ENCODE measurements at places on chromosomes 3 and 15.

GRCh38 chr3:140225996-140226395 lies 291.0 kb downstream of the CLSTN2 start:
- DNase-seq, result no peak

DNA sequence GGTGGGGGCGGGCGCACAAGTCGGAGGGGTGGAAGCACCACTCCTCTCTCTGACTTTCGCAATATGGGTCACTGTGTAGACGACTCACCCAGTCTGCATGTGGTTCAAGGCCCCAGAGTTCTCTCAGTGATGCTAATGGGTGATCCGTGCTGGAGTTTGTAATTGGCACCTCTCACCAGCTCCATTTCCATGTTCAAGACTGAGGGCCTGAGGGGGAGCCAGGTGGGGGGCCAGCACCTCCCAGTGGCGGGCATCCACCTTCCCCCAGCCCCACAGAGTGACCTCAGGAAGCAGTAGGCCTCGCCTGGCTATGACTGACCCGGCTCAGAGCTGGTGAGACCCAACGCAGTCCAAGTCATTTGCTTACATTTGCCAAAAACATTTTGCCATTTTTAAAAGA lies 230.0 kb upstream of the ST8SIA2 start:
- DNase-seq, result no peak

DNA sequence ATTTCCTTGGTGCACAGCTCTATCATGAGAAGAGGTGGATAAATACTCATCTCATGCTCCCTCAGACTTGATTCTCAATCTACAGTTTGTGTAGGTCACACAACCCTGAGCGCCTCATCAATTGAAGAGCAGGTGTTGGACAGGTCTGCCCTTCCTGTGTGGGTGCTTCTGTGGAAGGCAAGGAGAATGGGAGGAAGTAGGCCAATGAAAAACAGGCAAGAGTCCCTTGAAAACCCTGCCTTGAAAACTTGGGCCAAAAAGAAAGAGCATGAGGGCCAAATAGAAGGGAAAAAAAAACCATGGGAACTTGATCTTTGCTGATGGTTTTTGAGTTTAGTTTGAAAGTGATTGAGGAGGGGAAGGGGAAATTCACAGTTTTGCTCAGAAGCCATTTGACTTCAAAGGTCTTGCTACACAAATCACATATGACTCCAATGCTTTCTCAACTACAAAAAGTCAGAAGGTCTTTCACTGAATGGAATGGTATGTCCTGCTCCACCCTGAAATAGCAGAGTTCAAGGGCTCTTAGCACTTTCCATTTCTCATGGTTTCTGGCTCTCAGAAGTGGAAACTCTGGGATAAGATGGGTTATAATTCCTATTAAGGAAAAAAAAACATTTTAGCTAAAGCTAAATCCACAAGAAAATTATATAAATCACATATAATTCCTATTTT lies 37.2 kb upstream of the TM4SF1 start:
- peak; percentile 41 for DNase-seq

- no peak for DNase-seq
These were observed 550.0 kb upstream of the ALCAM start for GRCh38 chr3:104816716-104817115.

DNA sequence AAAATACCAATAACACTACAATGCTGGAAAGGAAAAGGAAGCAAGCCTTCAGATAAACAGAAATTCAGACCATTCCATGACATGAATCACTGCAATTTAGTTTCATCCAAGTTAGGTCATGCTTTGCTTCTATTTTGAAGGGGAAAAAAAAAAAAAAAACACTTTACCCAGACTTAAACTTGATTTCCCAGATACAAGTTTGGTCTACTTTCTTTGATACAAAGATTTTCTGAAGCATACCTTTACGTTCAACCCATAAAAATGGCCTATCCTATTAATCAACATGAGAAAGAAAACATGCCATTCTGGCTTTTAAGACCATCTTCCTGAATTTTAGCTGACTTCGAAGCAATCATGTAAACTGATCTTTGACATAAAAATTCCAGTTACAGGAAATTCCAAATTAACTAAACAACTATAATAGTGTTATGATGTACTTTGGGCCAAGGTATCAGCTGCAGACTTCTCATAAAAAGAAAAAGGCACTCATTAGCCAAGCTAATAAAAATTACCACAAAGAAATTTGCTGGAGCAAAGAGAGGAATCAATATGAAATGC lies 12.6 kb downstream of the OSBPL10 start:
- peak; percentile 83 for DNase-seq

GRCh38 chr15:50751394-50751793 lies 14.1 kb downstream of the SPPL2A start:
- DNase-seq, result no peak

GRCh38 chr15:63332367-63333124 lies 49.1 kb downstream of the CA12 start:
- peak; percentile 93 for DNase-seq

DNA sequence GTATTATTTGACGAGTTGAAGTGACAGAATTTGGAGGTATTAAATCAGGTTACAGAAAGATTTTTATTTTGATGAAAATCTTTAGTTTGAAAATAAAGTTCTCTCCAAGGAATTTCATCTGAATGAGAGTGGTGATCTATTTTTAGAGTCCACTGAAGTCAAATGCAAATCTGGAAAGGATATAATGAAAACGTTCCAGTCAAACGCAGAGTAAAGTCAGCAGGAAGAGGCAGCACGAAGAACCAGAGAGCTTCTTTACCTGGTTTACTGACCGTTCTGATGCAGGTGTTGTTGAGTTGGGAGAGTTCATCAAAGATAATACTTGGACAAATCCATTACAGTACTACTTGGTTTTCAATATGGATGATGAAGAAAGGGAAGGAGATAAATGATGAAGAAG lies 8.7 kb downstream of the P2RY14 start:
- DNase-seq, result no peak

GRCh38 chr15:47486040-47486439 lies 231.3 kb upstream of the SEMA6D start:
- no peak for DNase-seq

DNA sequence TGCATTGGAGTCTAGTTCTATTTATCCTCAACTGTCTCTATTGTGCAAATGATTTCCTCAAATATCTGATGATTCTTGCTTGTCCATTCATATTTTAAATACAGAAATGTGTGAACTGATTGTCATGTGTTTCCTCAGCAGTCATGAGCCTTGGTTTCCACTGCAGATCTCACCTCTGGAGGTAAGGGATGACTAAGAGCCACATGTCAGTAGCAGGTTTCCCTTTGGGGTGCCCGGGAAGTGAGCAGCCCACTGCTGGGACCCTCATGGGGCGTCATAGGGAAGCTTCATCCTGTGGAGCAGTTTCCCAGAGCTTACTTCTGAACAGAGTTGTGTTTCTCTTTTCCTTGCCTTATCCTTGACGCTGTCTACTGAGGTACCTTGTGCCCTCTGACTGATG lies 149.2 kb upstream of the TOPAZ1 start:
- DNase-seq, result no peak

GRCh38 chr3:127676456-127676855 lies 3.7 kb downstream of the ABTB1 start:
- DNase-seq, result no peak

- no peak for DNase-seq
These were observed 50.7 kb downstream of the STARD5 start for GRCh38 chr15:81273200-81273599.

DNA sequence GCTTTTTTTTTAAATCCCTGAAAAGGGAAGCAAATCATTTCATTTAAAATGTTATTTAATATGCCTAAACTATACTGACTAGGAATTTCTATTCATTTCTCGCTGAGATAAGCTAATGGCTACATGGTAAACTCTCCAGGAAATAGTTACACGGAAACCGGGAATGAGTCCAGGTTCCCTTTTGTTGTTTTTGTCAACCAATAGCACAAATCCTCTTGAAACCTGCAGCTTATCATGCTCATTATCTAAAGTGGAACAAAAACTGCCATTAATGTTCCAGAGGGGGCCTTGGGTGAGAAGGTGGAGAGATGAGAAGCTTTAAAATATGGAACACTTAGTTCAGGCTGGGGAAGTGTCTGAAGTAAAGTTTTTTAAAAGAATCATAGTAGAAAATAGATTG lies 113.5 kb upstream of the ALCAM start:
- no peak for DNase-seq

- DNase-seq, result no peak
These were observed 509.9 kb downstream of the VGLL3 start for GRCh38 chr3:86481031-86481430.

DNA sequence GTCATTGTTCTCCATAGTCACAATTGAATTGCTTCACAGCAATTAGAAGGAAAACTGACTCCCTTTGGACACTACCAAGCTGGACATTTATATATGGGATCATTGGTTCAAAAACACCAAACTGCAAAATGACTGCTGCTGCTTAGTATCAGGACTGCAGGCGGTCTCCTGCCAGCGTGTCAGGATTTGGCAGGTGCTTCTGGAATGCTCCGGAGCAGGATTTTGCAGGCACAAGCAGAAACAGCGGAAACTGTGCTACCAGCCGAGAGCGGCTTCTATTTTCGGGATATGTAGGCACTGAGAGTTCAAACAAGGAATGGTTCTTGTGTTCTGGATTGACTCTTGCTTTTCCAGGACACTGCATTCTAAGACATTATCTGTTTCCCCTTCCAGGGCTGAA lies 95.5 kb downstream of the SSR3 start:
- no peak for DNase-seq

DNA sequence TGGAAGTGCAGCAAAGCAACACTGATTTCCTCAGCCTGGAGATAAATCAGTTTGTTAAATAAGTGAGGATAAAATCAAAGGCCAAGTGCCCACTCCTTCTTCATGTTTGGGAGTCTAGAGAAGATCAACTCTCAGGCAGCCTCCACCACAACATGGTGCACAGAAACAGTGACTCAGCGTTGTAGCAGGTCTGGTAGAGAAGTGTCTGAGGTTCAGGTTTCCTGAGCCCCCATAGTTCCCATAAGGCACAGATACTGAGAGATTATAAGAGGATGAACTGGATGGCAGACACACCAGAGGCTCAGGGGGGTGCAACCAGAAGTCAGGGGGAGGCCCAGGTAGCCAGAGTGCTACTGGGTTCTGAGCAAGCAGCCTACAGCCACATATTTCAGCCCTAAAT lies 166.7 kb downstream of the FRMD5 start:
- peak; percentile 54 for DNase-seq

DNA sequence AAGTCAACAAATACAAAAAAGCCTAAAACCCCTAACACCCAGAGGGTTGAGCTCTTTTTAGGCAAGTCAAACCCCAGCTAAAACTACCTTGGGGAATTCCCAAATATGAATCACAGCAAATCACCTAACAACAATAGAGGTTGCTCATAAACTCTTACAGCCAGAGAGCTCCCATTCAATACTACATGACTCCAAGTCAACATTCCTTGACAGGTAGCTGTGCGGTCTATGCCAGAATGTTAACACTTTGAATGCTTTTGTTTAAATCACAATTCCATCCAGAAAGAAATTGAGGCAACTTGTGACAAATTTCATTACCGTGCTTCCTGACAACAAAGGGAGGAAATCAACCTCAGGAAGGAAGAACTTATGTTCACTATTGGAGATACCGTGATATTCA lies 7.5 kb upstream of the UACA start:
- DNase-seq, result no peak

GRCh38 chr3:188947401-188948280 lies 224.1 kb upstream of the TPRG1 start:
- peak; percentile 99 for DNase-seq

DNA sequence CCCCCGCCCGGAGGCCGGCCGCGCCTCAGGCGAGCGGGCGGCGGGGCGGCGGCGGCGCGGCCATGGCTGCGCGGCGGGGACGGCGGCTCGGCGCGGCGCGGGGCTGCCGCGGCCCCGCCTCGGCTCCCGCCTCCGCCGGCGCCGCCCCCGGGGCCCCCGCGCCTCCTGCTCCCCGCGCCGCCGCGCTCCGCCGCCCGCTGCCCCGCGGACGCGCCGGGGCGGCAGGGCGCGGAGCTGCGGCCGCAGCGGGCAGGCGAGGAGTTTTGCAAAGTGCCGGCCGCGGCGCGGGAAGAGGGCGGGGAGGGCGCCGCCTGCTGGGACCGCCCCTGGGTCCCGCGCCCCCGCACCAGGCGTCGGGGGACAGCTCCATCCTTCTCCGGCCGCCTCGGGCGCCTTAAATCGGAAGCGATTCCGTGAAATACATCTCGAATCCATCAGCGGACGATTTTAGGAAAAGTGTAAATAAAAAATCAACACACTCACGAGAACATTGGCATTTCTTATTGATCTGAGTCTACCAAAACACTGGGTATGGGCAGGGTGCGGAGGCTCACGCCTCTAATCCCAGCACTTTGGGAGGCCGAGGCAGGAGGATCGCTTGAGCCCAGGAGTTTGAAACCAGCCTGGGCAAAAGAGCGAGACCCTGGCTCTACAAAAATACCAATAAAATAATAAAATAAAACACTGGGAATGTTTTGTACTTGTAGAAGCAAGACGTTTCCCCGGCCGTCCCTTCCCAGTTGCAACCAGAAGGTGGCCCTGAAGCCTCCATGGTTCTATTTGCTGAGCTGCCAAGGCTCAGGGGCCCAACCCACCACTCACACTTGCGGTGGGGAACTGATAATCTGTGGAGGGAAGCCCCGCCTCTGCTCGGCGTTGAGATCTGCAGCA lies 136.9 kb downstream of the NUP210 start:
- DNase-seq, result no peak

- DNase-seq, result peak; percentile 19
These were observed 44.0 kb downstream of the MFSD1 start for GRCh38 chr3:158845765-158846350.

- DNase-seq, result no peak
These were observed 28.2 kb downstream of the NBEAL2 start for GRCh38 chr3:47007482-47008233.

- no peak for DNase-seq
These were observed 86.9 kb downstream of the KLF15 start for GRCh38 chr3:126270145-126270811.

- DNase-seq, result no peak
These were observed 237.2 kb downstream of the AGBL1 start for GRCh38 chr15:86316726-86317383.

- peak; percentile 94 for DNase-seq
These were observed 12.1 kb upstream of the CNBP start for GRCh38 chr3:129195731-129196256.

DNA sequence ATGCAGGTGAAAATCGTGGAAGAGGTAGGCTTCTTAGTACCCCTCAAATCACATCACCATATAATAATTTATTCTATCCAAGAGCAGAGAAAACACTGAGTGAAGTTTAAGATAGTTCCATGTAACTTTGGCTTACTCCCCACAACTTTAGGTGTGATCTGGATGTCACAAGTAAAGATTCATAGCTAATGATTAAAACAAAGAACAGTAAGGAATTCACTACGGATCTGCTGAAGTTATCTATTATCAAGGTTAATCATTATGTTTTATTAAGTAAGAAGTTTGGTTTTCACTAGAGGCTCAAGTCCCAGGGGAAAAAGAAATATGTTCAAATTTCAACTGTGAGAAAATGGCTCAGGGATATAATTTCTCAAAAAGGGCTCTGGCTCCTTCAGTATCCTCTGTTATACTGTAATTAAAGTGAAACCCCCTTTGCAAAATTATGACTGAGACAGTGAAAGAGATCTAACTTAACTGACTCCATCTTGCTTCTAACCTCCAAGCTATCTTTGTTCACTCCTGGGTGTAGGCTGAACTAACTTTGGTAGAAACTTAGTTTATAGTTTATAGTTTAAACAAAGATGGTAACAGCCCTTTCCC lies 17.1 kb downstream of the CD80 start:
- no peak for DNase-seq
